A172 (cell line): ENCODE measurements at places on chromosomes 3 and 15.

DNA sequence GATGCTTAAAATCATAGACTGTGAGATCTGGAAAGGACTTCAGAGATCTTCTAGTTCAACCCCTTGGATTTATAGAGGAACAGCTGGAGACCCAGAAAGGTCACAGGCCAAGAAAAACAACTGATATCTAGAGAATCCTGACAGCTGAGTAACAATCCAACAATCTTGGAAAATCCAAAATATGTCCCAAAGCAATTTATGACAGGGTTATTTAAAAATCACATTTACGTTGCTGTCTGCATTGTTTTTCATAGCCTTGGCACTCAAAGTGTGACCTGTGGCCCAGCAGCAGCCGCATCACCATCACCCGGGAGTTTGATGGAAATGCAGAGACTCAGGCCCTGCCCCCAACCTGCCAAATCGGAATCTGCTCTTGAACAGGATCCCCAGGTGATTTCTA, 78.8 kb downstream of the FBN1 start:
- peak; percentile 49 for DNase-seq

DNA sequence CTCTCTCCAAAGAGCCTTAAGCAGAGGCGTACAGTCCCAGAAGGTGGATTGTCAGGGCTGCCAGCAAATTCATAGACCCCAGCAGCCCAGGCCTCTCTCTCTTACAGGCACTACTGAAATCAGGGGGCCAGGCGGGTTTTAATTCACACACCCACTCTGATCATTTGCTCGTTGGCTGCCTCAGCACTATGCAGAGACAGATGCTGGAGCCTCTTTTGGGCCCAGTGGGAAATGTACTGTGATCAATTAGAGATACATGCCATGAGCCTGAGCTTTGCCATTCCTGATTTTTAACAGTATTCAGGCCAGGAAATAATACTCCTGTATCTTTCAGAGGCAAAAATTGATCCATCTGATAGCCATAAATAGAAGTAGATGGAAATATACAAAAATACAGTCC, 53.0 kb downstream of the CMTM6 start:
- no peak for DNase-seq

GRCh38 chr3:42139621-42140453, 48.7 kb downstream of the TRAK1 start:
- DNase-seq = no peak

DNA sequence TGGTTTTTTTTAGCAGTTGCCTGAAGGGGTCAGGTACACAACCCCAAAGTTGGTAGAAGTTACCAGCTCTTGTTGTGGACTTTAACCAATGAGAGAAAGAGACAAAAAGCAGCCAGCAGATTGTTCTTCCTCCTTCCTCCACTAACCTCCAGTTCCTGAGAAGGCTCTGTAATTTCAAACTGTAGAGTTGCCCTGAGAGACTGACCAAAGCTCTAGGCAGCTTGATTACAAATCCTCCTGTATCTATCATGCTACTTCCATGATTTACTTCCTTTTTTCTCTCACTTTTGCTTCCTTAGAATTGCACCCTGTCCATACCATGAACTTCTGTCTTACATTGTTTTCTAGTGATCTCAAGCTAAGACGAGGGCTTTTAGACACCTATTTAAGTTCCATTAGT, 29.2 kb downstream of the NSUN3 start:
- no peak for DNase-seq

DNA sequence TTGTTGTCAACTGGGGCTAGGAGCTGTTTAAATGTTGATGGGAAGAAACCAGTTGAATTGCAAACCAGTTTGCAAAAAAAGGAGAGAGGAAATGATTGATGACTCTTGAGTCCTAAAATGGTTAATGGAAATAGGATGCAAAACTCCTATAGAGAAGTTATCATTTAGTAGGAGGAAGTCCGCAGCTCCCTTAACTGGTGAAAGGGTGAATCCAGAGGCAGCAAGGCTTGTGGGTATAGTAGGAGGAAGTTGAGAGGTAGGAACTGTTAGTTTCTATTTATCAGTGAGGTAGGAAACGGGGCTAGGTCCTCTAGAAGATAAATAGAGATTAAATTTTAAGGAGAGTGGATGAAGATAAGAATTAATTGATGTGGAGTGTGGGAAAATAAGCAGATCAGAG, 15.4 kb downstream of the IREB2 start:
- no peak for DNase-seq

GRCh38 chr3:53776494-53777101, 69.6 kb downstream of the CHDH start:
- DNase-seq = no peak
